ENCODE measurements at places on chromosomes 6 and 20.
A peak's percentile ranks its signal among the peaks of the same experiment; 100 is the strongest.

DNA sequence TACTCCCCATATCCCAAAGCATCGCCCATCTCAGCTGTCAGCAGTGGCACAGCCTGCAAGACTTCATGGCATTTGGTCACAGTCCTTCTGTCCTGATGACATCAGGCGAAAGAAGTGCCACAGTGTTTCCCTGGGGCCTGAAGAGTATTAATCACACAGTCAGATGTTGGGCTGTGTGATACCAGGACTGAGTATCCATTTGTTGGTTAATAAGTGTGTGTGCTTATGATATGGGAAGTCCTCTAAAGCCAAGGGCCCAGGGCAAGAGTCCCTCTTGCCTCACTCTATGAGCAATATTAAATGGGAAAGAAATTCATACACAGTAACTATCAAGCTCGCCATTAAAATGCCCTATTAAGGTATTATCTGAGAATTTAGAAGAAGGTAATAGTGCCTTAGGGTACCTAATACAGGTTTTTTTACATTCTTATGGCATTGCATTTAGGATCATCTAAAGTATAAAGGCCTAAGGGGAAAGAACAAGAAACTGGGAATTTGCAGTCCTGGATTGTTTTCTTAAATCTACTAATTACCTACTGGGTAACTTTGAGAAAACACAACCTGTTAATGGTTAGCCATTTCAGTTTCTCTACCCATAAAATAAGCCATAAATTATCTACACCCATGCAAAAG, 204.1 kb upstream of the PREP start:
- no peak for DNase-seq

- DNase-seq: no peak
These were observed 142.5 kb downstream of the SLC24A3 start for GRCh38 chr20:19354950-19355349.

- no peak for DNase-seq
These were observed 11.8 kb upstream of the STXBP5 start for GRCh38 chr6:147192278-147192911.

GRCh38 chr6:52712136-52712535, 41.2 kb downstream of the TMEM14A start:
- no peak for DNase-seq

- no peak for DNase-seq
These were observed 571.5 kb upstream of the CDH4 start for GRCh38 chr20:60680554-60680953.

DNA sequence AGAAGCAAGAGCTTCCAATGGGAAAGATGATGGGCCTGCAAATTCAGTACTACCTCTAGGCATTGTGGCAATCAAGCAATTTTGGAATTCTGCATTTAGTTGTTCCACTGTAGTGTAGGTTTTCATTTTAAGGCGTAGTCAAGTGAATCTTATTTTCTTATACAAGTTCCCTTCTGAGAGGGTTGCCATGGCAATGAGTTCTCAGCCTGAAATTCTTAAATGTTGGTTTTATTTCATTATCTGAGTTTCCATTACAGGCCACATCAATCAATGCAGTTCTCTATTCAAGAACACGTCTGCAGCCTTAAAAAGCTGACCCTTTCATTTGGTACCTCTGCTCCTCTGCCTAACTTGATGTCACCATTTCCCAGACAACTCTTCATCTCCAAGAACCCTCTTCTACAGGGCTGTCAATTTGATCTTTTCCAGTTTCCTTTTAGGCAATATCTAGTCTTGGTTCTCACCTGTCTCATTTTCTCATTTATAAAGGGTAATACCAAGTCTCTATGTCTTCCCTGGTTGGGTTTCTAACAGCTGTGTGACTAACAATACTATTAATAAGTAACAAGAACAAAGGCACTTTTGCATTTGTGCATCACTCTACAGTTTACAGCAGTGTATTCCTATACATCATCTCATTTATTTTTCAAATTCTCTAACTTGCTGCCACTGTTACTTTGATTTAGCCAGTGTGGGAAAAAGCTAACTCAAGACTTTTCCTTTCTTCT, 898.2 kb upstream of the FLRT3 start:
- DNase-seq: no peak

- DNase-seq: peak; percentile 52
These were observed 15.3 kb upstream of the LPA start for GRCh38 chr6:160679402-160679769.
